ENCODE measurements at places on chromosomes 6 and 20.

- no peaks in the 10 kb centered on the region for H3K36me3 ChIP-seq
- H3K4me3 ChIP-seq = no peak overlapping the region
- no peaks in the 10 kb centered on the region for H3K27me3 ChIP-seq
Observed at GRCh38 chr20:58099291-58099935, 129.0 kb downstream of the ANKRD60 start.

GRCh38 chr6:154758125-154758524 is 24.9 kb downstream of the SCAF8 start:
- H3K4me1 ChIP-seq = no peaks in the 10 kb centered on the region
- DNase-seq = no peak
- no peak overlapping the region for H3K4me3 ChIP-seq
- no peaks in the 10 kb centered on the region for H3K36me3 ChIP-seq
- no peaks in the 10 kb centered on the region for H3K27me3 ChIP-seq

DNA sequence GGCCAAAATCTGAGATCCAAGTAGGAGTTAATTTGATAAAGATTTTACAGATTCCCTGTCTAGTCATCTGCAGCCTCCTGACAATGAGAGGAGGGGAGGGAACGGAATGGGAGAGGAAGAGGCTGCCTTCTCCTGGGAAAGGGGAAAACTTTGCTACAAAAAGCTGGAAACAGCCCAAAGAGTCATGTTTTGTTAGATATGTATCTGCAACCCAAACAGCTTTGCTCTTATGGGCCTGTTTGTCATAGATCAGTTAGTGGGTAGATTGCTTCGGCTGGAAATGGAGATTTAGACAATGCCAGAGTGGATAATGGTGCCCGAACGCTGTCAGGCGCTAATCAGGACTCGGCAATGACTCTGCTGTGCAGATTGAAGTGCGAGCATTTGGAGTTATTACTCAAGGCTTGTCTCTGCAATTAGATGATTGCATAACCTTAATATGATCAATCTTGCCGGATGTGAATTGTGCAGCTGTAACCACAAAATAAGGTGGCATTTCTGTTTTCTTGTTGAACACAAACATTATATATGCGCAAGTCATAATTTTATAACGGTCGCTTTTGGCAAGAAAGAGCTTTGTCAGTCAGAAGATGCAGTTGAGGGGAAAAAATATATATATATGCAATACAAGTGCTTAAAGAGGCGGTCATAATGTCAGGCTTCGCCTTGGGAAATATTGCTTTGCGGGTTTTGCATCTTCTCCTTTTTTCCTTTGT is 92.4 kb upstream of the MAFB start:
- peaks cover 3% of the 10 kb centered on the region for H3K27me3 ChIP-seq
- no peaks in the 10 kb centered on the region for H3K4me1 ChIP-seq
- DNase-seq = no peak
- H3K4me3 ChIP-seq = no peak overlapping the region
- no peak overlapping the region for H3K27ac ChIP-seq

- H3K4me1 ChIP-seq = no peaks in the 10 kb centered on the region
- DNase-seq = no peak
- H3K36me3 ChIP-seq = no peaks in the 10 kb centered on the region
- H3K27ac ChIP-seq = no peak overlapping the region
- no peaks in the 10 kb centered on the region for H3K27me3 ChIP-seq
Observed at GRCh38 chr6:4295058-4295782, 159.8 kb upstream of the ECI2 start.

DNA sequence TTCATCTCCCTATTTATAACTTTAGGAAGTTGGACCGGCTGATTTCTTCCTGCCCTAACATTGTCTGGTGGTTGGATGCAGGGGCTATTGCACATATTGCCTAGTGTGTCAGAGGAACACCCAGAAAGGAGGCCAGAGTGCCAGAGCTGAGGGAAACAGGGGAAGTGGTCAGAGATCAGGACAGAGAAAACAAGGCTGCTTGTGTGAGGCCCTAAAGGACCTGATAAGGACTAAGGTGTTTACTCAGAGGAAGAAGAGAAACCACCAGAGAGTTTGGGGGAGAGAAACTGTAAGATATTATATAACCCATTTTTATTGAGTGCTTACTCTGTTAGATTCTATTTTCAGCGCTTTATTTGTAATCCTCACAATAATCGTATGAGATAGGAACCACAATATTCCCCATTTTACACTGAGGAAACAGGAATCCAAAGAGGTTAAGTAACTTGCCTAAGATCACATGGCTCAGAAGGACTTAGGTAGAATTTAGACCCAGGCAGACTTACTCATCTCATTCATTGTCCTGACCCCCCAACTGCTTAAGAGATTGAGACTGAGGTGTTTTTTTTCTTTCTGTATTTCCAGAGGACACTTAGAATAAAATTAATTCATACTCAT is 54.0 kb upstream of the REV3L start:
- H3K36me3 ChIP-seq = no peaks in the 10 kb centered on the region
- no peak for DNase-seq
- peaks cover 3% of the 10 kb centered on the region for H3K4me1 ChIP-seq
- H3K4me3 ChIP-seq = no peak overlapping the region
- no peaks in the 10 kb centered on the region for H3K27me3 ChIP-seq

DNA sequence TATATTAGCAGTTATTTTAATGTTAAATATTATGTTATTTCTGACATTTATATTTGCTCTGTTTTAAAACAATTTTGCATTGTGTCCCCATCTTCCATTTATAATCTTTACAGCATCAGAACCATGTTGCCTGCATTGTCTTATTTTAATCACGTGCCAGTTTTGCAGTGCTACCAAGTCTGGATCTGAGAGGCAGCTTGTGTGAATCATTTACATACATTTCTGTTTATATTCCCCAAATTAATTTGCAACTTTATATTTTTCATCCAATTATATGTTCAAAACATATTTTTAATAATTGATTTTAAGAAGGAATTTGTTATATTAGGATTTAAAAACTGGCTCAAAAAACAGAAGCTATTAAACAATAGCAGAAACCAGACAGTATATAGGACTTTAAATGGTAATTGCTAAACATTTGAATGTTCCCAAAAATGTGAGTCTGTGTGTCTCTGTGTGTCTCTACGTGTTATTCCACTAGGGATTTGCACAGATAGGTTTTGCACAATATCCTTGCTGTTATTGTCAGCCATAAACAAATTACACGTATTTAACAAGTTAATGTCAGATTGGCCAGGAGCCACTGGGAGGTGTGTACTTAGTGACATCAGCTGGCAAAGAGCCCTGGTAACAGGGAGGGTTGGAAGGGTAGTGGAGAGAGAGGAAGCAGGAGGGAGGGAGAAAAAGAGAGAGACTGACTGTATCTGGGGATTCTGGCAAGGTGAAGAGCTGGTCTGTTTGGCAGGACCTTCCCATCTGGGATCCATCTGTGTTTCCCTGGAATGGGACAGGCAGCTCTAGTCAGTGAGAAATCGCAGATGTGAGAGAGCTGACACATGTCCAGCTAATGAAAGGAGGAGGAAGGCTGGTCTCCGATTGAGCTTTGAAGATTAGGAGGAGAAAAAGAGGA is 72.1 kb downstream of the CBFA2T2 start:
- peaks cover 6% of the 10 kb centered on the region for H3K4me1 ChIP-seq
- H3K4me3 ChIP-seq = no peak overlapping the region
- no peaks in the 10 kb centered on the region for H3K36me3 ChIP-seq

GRCh38 chr6:16712931-16713484 is 48.3 kb downstream of the ATXN1 start:
- no peaks in the 10 kb centered on the region for H3K36me3 ChIP-seq
- no peaks in the 10 kb centered on the region for H3K27me3 ChIP-seq
- H3K27ac ChIP-seq = peak overlapping the region; percentile 94
- DNase-seq = peak; percentile 94
- H3K4me1 ChIP-seq = peaks cover 26% of the 10 kb centered on the region

GRCh38 chr6:24902782-24903181 is 33.0 kb downstream of the RIPOR2 start:
- no peaks in the 10 kb centered on the region for H3K36me3 ChIP-seq
- H3K4me3 ChIP-seq = no peak overlapping the region
- peak overlapping the region; percentile 36 for H3K27ac ChIP-seq
- DNase-seq = peak; percentile 88

GRCh38 chr6:17591287-17591686 is 8.8 kb upstream of the FAM8A1 start:
- H3K36me3 ChIP-seq = no peaks in the 10 kb centered on the region
- no peak overlapping the region for H3K4me3 ChIP-seq
- no peaks in the 10 kb centered on the region for H3K27me3 ChIP-seq
- H3K4me1 ChIP-seq = peaks cover 12% of the 10 kb centered on the region
- DNase-seq = no peak

DNA sequence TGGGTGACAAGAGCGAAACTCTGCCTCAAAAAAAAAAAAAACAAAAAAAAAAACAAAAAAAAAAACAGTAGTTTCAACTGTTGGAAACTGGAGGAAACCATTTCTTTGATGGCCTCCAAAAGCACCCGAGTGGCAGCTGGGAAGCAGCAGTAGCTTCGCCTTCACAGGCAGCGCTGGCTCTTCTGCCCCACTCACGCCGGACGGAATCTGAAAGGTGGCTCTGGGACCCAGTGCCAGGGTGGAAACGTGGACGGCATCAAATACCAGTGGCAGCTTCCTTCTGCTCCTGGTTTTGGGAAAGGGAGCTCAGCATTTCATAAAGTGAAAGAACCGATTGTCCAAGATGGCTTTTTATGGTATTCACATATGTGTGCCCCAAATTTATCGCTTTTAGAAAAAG is 159.4 kb downstream of the SMOC2 start:
- no peak for DNase-seq
- H3K4me1 ChIP-seq = no peaks in the 10 kb centered on the region
- H3K27me3 ChIP-seq = no peaks in the 10 kb centered on the region
- H3K4me3 ChIP-seq = no peak overlapping the region
- H3K36me3 ChIP-seq = no peaks in the 10 kb centered on the region

- no peak overlapping the region for H3K4me3 ChIP-seq
- no peaks in the 10 kb centered on the region for H3K4me1 ChIP-seq
- DNase-seq = no peak
- no peaks in the 10 kb centered on the region for H3K36me3 ChIP-seq
- H3K27ac ChIP-seq = no peak overlapping the region
Observed at GRCh38 chr6:137471497-137471896, 22.7 kb downstream of the OLIG3 start.

DNA sequence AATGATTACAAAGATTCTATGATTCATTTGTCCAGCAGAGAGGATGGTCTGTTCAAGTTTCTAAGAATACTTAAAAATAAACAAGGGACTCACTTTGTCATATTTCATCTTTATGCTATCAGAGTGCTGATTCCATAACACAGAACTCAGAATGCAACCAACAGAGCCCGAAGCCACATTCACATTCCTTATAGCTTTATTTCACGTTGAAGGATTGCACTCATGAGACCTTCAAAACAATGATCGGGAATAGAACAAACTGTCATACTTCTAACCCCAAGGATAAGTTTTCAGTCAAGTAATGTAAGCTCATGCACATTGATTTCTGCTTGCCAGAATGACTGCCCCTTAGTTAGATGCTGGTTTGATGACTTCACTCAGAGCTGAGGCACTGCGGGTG is 25.2 kb downstream of the FNDC1 start:
- H3K27ac ChIP-seq = no peak overlapping the region
- H3K4me1 ChIP-seq = no peaks in the 10 kb centered on the region
- no peaks in the 10 kb centered on the region for H3K36me3 ChIP-seq
- no peaks in the 10 kb centered on the region for H3K27me3 ChIP-seq

DNA sequence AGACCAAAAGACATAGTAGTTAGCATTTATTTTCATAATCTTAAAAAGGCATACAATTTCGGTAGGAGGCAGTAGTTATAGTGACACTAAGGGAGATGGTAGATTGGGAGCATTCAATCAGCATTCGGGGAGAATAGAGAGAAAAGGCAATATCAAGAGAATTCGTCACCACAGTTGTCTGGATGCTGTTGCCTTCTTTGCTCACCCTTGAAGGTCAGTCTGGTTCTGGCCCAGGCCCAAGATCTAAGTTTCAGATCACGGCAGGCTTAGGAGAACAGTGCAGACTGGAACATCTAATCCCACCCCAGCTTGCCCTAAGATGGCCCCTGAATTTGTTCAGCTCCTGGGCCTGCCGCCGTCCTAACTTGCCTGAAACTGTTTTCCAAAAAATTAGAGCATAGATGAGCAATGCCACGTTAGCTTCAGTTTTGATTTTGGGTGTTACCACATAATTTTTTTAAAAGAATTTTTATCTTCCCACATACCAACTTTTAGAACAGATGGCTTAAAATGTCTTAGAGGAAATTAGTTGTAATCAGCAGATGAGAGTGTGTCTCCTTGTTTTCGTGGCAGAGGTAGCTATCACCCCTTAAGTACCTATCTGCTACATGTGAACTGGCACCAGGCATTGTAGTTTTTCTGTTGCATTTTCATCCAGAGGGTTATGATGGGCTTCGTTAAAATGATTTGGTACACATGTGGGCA is 8.3 kb upstream of the CEP85L start:
- DNase-seq = no peak
- no peaks in the 10 kb centered on the region for H3K4me1 ChIP-seq
- no peak overlapping the region for H3K4me3 ChIP-seq

DNA sequence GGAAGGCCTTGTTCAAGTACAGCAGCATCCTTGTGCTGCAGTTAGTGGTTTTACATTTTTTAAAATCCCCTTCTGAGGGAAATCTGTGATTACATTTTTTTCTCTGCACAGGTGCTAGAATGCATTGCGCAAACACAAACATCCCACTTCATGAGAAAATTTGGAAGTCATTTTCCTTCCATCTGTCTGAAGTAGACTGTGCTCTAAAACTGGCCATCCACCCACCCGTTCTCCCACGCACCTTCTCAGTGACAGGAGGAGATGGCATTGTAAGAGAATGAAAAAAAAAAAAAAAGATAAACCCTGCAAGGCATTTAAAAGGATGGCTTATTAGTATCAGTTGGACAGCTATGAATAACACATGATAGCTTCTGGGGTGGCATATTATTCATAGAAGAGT is 65.0 kb downstream of the SOBP start:
- H3K36me3 ChIP-seq = no peaks in the 10 kb centered on the region
- no peaks in the 10 kb centered on the region for H3K27me3 ChIP-seq
- H3K4me1 ChIP-seq = no peaks in the 10 kb centered on the region
- H3K4me3 ChIP-seq = no peak overlapping the region
- no peak for DNase-seq

- no peaks in the 10 kb centered on the region for H3K27me3 ChIP-seq
- no peak for DNase-seq
- no peaks in the 10 kb centered on the region for H3K36me3 ChIP-seq
- no peak overlapping the region for H3K4me3 ChIP-seq
- H3K27ac ChIP-seq = no peak overlapping the region
- H3K4me1 ChIP-seq = no peaks in the 10 kb centered on the region
Observed at GRCh38 chr6:142617158-142617557, 315.4 kb downstream of the ADGRG6 start.

- H3K4me3 ChIP-seq = no peak overlapping the region
- H3K36me3 ChIP-seq = no peaks in the 10 kb centered on the region
- H3K27me3 ChIP-seq = no peaks in the 10 kb centered on the region
- H3K27ac ChIP-seq = no peak overlapping the region
Observed at GRCh38 chr20:55354720-55355119, 650.6 kb downstream of the CBLN4 start.

- H3K27ac ChIP-seq = no peak overlapping the region
- DNase-seq = no peak
- H3K36me3 ChIP-seq = no peaks in the 10 kb centered on the region
- H3K4me1 ChIP-seq = peaks cover 3% of the 10 kb centered on the region
Observed at GRCh38 chr6:160356074-160356744, 8.0 kb downstream of the SLC22A3 start.

GRCh38 chr6:152300517-152300916 is 336.6 kb downstream of the SYNE1 start:
- peaks cover 11% of the 10 kb centered on the region for H3K4me1 ChIP-seq
- no peak overlapping the region for H3K27ac ChIP-seq
- H3K36me3 ChIP-seq = peaks cover 23% of the 10 kb centered on the region
- H3K4me3 ChIP-seq = no peak overlapping the region
- H3K27me3 ChIP-seq = no peaks in the 10 kb centered on the region

- no peak overlapping the region for H3K27ac ChIP-seq
- no peak for DNase-seq
- no peaks in the 10 kb centered on the region for H3K36me3 ChIP-seq
- H3K4me3 ChIP-seq = no peak overlapping the region
Observed at GRCh38 chr20:64146301-64146935, 17.8 kb upstream of the MYT1 start.
